ENCODE measurements at places on chromosomes 5 and 9.

GRCh38 chr5:95670568-95670967, 12.2 kb downstream of the SPATA9 start:
- DNase-seq: no peak

DNA sequence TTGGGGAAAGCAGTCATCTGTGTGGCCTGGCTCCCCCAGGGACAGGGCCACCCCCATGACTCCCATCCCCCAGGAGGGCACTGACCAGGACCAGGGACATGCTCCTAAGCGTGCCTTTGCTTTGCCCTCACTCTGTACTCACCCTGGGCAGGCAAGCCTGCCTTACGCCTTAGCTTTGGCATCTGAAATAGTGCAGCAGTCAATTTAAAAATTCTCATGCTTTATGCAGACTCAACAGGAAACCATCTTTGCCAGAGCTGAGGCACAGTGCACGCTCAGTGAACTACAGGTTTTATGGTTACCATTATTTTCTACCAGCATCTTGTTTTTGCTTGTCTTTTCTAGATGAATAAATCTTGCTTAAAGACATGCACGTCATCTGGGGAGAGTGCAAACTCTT, 323.5 kb downstream of the IRX2 start:
- DNase-seq: no peak

- no peak for DNase-seq
Measured at GRCh38 chr5:83776437-83777031, 55.9 kb upstream of the HAPLN1 start.

DNA sequence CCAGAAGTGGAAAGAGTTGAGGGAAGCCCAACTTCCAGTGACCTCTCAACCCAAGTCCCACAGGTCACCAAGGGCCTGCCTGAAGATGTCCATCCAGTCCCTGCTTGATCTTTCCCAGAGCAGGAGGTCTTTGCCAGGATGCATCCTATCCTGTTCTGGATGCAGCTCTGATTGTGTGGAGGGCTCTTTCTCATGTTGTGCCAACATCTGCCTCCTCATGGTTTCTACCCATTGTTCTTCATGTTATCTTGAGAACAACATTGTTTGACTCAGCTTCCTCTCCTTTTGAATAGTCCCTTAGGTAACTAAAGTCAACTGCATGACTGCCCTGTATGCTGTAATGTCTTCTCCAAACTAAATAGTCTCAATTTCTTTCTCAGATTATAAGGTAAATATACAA, 169.3 kb downstream of the CCDC192 start:
- no peak for DNase-seq

- no peak for DNase-seq
Measured at GRCh38 chr5:53915120-53915519, 354.7 kb downstream of the NDUFS4 start.

DNA sequence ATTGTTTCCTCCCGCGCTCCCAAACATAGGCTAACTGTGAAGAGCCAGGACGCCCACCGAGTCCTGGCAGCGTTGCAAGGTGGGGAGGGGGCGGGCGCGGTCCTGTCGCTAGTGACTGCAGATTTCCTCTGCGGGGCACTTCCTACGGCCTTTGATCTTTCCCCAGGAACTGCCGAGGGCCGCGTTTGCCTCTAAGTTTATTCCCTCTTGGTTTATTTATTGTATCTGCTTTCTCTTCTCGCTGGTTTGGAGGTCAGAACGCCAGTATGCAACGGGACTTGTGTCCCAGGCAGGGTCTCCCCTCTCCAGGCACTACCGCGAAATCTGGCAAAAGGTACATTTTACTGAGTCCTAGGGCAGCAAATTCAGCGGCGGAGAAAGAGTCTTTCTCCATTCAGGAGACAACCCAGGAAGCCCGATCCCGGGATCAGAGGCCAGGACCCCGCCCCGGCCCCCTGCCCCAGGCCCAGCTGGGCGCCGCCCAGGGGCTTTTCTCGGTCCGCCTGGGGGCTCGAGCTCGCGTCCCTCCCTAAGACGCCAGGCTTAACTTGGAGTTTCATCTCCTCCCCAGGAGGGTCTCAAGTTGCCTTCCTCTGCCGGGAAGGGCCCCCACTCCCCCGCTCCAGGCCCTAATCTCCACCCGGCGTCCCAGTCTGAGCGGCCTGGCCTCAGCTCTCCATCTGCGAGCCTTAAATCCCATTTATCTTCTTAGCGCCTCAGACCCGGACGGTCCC, 884 bp upstream of the EGFLAM start:
- no peak for DNase-seq

GRCh38 chr9:21266733-21267484, 27.1 kb upstream of the IFNA14 start:
- no peak for DNase-seq

- no peak for DNase-seq
Measured at GRCh38 chr5:55372130-55372925, 64.5 kb downstream of the MTREX start.

- no peak for DNase-seq
Measured at GRCh38 chr9:86735772-86736458, 211.4 kb downstream of the GAS1 start.

DNA sequence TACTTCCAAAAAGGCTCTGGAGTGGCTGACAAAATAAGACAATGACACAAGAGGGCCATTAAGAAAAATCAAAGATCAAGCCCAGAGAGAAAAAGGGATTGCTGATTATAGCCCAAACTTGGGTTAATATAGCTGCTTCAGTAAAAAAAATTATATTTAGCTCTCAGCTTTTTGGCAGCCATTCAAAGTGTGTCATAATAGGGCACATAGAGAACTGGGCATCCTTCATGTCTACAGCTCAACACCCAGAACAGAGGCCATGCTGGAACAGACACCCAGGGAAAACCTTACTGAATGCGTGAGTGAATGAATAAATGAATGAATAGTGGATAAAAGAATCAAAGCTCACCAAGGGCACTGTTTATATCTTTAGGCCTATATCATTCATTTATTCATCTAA, 110.1 kb downstream of the SLIT3 start:
- DNase-seq: no peak

DNA sequence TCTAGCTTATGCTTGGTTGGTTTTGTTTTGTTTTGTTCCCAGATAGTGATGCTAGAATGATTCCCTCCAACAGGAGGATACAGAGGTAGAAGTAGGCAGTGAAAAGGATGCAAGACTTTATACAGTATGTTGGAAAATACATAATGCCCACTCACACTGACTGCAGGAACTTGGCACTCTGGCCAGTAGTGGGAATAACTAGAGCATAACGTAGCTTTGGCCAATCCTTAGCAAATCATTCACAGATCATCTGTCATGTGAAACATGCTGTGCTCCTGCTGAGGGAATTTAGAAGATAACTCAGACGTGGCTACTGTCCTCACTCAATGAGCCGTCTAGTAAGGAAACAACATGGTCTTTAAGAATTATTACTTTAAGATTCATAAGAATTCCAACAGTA, 13.5 kb downstream of the CFAP90 start:
- no peak for DNase-seq

GRCh38 chr5:142683881-142684505, 1.9 kb downstream of the FGF1 start:
- no peak for DNase-seq

- no peak for DNase-seq
Measured at GRCh38 chr5:172417983-172418630, 36.2 kb downstream of the SH3PXD2B start.

DNA sequence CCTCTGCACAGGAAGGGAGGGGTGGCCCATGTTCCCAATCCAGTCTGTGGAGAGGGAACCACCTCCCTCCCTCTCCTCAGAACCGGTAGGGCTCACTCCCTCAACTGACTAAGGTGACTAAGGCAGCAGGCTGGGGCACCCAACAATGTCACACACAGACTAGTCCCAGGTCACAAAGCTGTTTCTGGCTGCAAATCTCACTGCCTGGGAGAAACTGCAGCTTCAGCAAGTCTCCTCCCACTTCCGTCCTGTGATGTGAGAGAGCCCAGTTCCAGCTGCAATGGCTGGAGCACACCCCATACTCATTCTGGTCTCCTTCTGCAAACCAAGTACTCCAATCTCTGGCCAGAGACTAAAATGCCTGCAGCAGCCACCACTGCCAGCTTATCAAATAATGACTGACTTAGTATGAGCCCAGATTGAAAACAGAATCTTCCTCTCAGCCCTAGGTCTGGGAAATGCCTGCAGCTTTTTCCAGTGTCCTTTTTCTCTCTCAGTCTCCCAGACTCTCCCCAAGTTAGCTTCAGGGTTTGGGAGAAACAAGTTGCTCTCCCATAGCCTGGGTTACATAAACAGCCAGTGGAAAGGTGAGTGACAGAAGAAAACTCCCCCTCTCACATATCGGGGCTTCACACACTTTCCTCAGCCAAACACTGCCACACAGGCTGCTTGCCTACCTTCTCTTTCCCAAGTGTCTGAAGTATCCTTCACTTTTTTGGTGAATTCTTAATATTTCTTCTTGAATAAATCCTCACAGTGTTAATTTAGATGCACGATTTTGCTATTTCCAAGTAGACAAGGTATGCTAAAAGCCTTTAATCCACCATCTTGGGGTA, 247.4 kb upstream of the RASA1 start:
- DNase-seq: no peak

GRCh38 chr5:141795421-141795820, 82.8 kb downstream of the PCDH1 start:
- no peak for DNase-seq

- no peak for DNase-seq
Measured at GRCh38 chr5:150559701-150560100, 51.8 kb downstream of the NDST1 start.

- no peak for DNase-seq
Measured at GRCh38 chr5:11139217-11139865, 378.3 kb upstream of the DAP start.

DNA sequence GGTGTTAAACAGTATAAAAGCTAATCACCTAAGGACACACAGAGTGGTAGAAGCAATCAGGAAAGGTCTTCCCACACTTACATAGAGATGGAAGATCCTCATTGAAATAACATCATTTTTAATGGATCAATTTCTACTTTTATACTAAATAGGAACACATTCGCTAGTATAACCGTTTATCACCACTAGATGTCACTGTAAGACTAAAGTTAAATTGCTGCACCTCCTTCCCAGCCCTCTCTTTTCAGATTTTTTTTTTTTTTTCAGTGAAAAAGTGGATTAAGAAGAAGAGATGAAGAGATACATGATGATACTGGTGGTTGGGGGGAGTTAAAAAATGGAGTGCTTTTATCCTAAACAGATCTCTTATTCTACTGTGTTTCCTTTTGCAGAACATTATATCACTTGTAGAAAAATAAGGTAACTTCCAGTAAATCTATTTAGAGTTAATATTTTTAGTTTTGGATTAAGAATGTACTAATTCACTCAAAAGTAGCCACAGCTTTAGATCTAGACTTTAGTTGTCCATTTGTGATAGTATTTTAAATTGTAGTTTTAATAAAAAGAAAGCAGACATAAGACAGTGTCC, 116.9 kb upstream of the ARRDC3 start:
- peak; percentile 2 for DNase-seq

Measured in KG1 (cell line).